ENCODE measurements at places on chromosomes 7 and 10.

GRCh38 chr10:113047605-113047962, 97.5 kb downstream of the TCF7L2 start:
- DNase-seq: no peak

DNA sequence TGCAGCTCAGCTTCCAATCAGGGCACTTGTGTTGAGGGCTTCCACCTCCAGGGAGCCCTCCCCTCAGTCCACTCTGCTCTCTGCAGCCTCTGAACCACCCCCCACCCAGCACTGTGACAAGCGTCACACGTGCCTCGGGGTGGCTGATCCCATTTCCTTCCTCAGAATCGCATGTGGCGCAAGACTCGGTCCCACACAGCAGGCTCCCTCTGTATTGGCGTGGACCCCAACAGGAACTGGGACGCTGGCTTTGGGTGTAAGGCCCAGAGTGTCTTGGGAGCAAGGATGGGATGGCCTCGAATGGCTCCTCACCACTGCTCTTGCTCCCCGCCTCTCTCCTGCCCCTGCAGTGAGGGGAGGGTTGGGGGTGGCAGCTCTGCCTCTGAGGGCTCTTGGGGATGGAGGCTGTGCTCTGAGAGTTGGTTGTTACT, 4.1 kb downstream of the CPA1 start:
- DNase-seq: no peak

DNA sequence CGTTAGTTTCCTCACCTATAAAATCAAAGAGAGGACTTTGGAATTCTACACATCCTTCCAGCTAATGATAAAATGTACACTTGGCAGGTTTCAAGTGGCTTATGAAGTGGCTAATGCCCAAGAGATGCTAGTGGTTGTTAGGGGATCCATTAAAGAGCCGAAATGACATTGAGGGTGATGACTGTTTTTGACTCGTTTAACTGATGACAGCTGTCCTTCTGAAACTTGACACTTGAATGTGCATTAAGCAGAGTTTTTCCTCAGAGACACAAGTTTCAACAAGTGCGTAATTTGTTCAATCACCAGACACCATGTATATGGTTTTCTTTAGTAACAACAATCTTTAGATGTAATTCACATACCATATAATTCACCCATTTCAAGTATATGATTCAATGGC, 1.6 kb upstream of the PRF1 start:
- DNase-seq: no peak

DNA sequence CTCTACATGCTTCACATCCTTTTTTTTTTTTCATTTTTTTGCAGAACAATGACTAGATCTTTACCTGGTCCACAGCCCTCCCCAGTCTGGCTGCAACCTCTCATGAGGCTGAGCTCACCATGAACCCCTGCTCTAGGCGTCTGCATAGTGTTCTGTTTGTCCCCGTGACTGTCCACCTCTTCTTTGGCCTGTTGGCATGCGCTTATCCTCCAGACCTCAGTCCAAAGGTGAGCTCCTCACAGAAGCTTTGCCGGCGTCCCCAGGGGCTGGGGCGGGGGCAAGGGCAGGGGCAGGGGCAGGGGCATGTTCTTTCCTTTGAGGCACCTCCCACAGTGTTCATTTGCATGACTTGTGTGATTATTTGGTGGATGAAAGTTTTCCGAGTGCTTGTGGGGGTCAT, 218.4 kb upstream of the ZNF32 start:
- no peak for DNase-seq

GRCh38 chr10:26408858-26409494, 29.2 kb upstream of the APBB1IP start:
- DNase-seq: no peak

GRCh38 chr7:20299647-20300312, 30.9 kb upstream of the ITGB8 start:
- no peak for DNase-seq

DNA sequence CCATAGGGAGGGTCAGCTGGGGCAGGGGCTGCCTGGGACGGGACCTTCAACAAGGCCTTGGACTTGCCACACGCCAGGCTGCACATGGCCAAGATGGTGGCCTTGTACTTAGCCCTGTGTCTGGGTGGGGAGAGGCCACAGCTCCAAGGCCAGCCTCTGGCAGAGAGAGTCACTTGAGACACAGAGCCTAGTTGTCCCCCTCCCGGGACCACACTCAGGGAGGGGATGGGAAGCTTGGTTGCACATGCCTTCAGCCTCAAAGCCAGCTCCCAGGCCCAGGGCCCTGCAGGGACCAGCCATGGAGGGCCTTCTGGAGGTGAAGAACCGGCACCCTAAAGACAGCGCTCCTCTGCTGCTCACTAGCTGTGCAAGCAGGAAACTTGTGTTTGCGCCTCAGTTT, 16.7 kb downstream of the MMRN2 start:
- DNase-seq: no peak
